ENCODE measurements at places on chromosomes 3 and 15.

- DNase-seq: peak; percentile 62
These were observed at the start of gene LRCH3 for GRCh38 chr3:197791113-197791891. Gene LRCH3, plus strand, starts transcription at chr3:197791254. Its CDS starts 25 bp downstream, at chr3:197791279.

DNA sequence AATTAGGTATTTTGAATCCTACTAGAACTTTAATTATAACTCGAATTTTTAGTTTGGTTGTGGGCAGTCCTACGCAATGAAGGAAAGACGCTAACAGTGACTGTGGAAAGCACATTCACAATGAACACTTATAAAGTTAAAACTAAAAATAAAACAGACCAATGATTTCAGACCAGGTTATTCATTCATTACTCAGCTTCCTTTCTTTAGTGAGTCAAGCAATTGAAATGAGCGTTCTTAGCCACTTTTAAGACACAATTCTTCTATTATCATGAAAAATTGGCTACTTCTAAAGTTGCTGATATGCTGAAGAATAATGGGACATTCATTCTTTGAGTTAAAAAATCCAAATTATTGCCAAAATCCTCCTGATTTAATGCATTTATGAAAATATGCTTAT, 66.0 kb upstream of the CMSS1 start:
- DNase-seq: no peak

DNA sequence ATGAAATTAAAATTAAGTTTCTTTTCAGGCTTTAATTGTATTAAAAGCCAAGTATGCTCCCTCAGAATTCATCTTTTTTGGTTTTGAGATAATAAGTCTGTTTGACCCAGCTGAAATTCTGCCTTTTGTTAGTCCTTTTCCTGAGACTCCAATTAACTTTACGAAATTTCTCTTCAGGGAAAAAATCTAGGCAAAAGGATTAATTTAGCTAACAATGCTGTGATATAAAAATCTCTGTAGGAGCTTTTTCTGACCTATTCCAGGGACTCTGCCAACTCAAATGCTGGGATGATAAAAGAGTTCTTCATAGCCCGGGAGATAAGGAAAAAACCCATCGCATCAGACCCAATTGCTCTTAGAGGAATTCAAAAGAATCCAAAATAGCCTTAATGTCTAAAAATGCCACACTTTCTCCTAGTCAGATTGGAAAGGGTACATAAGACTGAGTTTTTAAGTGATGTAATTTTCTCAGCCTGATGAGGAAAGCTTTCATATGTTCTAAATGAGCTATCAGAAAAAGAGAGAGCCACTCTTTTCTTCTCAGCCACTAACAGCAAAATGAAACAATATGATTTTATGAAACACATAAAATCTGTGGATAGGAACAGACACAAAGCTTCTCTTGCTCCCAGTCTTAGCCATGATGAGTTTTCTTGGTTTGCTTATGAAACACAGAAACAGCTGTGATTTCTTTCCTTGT, 405.1 kb downstream of the ROBO1 start:
- no peak for DNase-seq

- DNase-seq: no peak
These were observed 23.7 kb downstream of the TPRA1 start for GRCh38 chr3:127566833-127567232.

DNA sequence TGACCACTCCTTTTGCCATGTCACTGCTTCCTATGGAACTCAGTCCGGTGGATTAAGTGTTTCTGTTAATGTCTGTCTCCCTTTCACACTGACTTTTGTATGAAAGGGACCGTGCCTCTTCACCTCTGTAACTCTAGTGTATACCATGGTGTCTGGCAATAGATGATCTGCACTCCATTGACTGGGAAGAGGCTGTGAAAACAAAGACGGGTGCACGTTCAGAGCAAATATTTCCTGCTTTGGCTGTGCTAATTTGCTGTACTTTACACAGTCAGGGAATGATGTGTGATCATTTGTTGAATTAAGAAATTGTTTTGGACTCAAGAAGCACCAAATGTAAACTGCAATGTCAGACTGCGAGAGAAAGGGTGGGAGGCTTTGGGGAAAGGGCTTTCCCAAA, 315.2 kb downstream of the RORA start:
- no peak for DNase-seq

DNA sequence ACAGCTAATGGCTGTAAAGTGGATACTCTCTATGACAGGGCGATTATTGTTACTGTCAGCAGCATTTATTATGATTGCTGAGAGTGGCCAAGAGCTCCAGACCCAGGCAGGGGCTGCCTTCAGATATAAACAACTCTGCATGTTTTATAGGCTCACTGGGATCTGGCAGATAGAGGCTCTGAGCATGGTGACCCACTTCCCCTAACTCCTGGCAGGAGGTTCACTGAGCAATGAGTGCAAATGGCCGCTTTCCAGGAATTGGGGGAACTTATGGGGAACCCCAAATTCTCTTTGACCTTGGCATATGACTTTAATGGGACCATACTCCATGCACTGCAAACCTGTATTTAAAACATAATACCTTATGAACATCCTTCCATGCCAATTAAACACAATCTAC, 59.0 kb downstream of the SCN5A start:
- DNase-seq: no peak

- DNase-seq: no peak
These were observed 1.4 kb downstream of the ZNF609 start for GRCh38 chr15:64461721-64462162.

GRCh38 chr15:52738311-52738710, 51.8 kb downstream of the ONECUT1 start:
- DNase-seq: no peak

GRCh38 chr3:3184876-3185275, 5.4 kb upstream of the CRBN start:
- DNase-seq: no peak

DNA sequence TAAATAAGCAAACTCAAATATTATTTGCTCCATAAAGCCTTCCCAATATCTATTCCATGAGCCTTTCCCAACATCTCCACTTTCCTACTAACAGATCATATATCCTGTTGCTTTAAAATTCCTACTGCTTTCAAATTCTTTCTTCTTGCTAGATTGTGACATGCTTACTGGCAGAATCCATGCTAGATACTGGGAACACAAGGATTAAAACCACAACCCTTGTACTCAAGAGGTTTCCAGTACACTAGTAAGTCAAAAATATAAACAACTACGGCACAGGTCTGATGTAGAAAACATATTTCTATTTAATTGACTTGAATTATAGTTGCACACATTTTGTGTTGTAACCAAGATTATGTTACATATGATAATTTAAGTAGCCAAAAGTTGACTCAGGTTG, 275.0 kb downstream of the ZBTB20 start:
- DNase-seq: no peak

DNA sequence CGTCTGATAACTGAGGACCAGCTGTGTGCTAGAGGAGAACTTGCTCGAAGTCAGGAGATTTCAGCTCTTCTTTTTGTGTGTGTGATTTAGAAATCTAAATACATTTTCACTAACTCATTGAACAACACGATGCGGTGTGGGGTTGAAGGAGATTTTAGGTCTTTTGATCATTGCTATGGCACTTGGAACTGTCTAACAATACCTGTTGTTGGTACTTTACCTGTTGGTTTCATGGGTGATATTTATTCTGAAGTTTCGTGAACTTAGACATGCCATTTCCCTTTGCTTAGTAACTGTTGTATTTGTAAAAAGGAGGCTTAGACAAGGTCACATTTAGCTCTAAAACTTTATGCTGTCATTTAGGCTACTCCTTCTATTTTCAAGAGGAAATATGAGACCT, 99.9 kb downstream of the ITPR1 start:
- no peak for DNase-seq

DNA sequence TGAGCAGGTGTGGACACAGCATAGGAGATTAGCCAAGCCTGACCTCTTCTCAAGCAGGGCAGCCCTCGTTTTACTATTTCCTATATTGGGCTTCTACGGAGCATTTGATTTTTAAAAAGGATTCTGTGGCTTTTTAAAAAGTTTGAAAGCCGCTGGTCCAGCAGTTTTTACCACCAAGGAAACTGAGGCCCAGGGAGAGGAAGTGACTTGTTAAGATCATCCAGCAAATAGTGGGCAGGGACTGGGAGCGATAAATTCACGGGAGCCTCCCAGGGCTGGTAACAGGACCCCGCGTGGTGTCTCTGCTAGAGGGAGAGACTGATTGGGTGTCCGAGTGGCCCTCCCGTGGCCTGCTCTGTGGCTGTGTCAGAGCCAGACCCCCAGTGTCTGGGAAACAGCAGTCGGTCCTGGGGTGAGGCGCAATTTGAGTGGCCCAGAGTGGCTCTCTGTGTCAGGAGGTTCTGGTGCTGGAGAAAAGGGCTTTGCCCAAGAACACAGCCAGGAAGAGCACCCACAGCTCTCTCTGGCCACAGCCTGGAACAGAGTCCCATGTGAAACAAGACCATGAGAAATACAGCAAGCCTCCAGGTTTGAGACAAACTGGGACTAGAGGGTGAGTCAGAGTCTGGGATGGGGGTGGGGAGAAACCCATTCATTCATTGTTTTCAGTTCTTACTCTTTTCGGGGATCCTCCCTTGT, 4.2 kb downstream of the FURIN start:
- DNase-seq: no peak
